ENCODE measurements at places on chromosomes 12 and 14.

- no peak for DNase-seq
These were observed 63.8 kb downstream of the CDC42BPB start for GRCh38 chr14:102993523-102993922.

DNA sequence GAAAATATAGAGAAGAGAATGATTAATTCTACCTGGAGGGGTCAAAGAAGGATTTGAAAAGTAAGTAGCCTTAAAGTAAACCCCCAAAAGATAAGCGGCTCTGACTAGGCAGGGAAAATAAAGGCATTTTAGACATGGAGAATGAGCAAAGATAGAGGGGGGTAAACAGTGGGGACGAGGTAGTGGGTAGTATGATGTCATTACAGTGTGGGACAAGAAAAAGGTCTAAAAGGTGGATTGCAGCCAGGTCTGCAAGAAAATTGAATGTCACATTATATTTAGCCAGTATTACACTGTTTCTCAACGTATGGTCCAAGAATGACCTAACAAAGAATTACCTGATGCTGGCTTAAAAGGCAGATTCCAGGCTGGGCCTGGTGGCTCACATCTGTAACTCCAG is 55.8 kb upstream of the CIT start:
- no peak for DNase-seq

GRCh38 chr12:107320033-107320928 is 226.9 kb upstream of the CRY1 start:
- DNase-seq, result no peak

GRCh38 chr12:88578276-88579160 is 1.8 kb downstream of the KITLG start:
- no peak for DNase-seq

- DNase-seq, result no peak
These were observed 28.2 kb downstream of the TBK1 start for GRCh38 chr12:64480148-64480547.

DNA sequence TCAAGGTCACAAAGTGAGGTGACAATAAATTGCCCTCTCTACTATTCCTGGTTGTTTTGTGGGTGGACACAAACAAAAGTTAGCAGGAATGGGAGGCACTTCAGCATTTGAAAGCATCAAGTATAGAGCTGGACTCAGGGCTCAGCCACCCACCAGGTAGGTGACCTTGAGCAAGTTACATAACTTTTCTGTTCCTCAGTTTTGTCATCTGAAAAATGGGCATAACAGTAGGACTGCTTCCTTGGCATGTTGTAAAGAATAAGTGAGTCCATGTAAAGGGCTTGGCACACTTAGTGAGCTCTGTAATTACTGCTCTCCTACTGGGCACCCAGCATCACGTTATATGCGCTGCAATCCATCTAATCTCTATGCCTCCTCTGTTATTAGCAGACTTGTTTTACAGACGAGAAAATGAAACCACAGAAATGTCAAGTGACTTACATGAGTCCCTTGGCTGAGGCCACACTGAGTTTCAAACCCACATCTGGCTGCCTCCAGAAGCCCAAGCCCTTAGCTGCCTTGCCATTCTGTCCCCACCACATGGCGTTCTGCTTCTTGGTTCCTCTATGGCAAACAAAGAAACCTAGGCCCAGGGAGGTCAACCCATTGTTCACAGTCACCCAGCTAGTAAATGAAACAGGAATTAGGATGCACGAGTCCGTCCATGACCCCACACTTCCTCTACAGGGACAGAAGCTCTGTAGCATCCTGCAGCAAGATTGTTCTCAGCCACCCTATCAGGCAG is 63.2 kb upstream of the SLC24A4 start:
- DNase-seq, result no peak

- DNase-seq, result no peak
These were observed 2.1 kb downstream of the WASHC4 start for GRCh38 chr12:105109465-105110212.

DNA sequence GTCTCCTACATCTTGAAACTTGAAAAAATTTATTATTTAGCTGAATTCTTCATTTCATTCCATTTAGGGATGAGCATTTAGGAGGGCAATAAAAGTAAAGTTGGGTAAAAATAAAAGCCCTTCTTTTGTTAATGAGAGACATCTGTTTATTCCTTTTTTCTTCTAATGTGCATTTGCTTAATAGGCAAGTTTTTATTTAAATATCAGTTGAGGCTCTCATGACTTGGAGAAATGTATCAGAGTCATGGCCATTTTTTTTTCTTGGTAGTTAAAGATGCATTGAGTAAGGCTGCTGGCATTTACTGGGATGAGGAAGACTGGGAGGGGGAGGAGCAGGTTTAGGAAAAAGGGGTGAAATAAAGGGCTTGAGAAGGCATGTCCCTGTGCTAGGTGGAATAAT is 609.9 kb upstream of the TMEM132C start:
- no peak for DNase-seq

DNA sequence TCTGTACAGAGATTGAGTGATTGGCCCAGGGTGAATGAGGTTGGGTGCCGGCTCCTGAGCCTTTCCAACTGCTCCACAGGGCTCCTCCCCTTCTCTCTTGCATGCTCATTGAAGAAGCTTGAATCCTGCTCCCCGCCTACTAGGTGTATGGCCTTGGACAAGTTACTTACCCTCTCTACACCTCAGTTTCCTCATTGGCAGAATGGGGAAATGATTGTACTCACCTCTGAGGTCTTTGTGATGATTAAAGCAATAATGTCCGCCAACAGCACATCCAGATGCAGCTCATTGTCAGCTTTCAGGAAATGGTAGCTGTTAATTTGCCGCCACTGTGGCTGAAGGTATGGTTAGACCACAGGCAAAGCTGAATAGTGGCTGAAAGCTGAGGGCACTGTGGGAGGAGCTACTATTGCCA is 174.1 kb downstream of the CRADD start:
- DNase-seq, result no peak

DNA sequence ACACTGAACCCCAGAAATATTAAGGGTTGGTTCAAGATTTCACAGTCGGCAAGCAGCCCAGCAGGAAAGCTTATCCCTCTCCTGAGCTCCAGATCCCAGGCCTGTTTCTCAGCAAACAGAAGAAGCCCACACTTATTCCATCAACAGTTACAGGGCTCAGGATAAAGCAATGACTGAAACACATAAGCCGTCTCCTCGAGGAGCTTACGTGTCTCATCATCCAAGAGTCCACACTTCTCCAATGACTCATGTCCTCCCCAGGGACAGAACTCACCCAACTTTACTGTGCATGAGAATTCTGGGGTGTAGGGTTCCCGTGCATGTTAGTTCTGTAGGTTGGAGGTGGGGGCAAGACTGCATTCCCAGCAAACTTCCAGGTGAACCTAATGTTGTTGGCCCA is 31.2 kb downstream of the GSC start:
- DNase-seq, result no peak

- DNase-seq, result no peak
These were observed 36.1 kb downstream of the PARP11 start for GRCh38 chr12:3837049-3837448.

DNA sequence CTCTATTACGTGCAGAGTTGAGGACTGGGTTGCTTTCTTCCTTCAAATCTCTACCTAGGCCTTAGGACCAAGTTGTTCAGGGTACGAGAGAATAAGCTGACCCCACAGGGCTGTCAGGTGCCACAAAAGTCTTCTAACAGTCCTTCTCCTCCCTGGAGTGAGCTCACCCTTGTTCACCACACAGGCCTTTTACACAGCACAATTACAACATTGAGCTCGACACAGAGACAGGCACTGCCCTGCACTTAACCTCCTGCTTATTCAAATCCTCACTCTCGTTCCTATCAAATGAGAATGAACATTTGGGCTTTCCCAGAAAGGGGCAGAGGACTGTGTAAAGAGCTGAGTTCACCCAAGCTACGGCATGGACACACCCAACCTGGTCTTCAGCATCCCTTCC is 2.4 kb downstream of the GALNT6 start:
- no peak for DNase-seq

- DNase-seq, result no peak
These were observed 52.0 kb upstream of the NTF3 start for GRCh38 chr12:5379749-5380496.

GRCh38 chr12:49622501-49623141 is 740 bp upstream of the PRPF40B start:
- peak; percentile 14 for DNase-seq

- no peak for DNase-seq
These were observed 81.8 kb upstream of the STAC3 start for GRCh38 chr12:57332646-57333312.

DNA sequence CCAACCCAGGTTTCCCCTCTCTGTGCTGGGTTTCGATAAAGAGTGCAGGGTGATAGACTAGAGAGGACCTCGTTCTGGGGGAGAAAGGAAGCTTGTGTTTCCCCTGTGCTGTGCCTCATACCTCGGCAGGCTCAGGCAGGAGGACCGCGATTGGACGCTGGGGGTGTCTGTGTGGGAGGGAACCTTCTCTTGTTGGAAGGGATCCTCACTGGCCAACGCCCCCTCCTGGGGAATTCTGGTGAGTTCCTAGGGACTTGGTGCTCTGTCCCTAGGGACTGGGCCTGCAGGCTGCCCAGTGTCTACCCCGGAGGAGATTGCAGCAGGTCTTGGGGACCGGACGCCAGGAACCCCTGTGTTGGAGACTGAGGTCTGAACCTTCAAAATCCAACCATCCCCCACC is 157.4 kb upstream of the PRMT8 start:
- no peak for DNase-seq

DNA sequence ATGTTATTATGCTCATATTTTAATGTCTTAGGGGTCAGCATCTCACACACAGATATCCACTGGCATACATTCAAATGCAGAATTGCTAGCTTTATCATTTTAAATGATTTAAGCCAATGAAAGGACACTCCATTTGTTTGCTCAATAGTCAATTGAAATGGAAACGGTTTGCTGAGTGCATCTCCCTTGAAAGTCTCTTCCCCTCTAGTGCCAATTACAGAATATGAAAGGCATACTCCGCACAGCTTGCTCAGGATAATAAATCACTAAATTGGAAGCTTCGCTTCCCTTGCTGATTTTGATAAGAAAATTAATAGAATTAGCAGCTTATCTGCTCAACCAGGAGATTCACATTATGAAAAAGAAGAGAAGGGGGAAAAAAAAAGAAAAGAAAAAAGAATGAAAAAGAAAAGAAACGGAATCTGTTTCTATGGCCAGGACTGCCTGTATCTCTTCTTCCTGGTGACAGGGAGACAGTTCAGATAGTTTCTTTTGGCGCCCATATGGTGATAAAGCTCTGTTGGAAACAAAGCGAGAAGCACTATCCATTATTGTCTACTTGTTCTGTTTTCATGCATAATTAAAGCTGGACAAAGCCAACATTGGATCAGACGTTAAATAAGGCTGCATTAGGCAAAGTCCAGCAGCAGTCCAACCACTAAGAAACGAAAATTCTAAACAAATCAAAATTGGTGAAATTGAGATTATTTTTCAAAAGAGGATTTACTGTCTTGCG is 225.0 kb downstream of the GXYLT1 start:
- DNase-seq, result no peak

DNA sequence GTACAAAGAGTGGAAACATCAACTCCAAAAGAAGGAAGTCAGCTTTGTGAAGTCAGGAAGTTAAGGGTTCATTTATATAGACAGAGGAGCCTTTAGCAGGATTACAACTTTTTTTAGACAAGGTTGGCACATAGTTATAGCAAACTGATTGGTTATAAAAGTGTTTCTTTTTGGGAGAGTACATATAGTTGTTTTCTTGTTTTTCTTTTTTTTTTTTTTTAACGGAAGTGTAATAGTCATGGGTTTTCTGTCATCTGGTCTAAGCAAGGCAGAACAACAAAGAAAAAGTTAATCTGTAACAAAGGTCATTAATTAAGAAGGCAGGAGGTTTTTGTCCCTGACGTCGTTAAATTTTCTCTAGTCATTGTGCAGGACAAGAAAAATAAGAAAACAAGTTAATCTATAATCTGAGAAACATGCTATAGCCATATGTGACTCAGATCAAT is 13.0 kb upstream of the MFAP5 start:
- DNase-seq, result no peak

DNA sequence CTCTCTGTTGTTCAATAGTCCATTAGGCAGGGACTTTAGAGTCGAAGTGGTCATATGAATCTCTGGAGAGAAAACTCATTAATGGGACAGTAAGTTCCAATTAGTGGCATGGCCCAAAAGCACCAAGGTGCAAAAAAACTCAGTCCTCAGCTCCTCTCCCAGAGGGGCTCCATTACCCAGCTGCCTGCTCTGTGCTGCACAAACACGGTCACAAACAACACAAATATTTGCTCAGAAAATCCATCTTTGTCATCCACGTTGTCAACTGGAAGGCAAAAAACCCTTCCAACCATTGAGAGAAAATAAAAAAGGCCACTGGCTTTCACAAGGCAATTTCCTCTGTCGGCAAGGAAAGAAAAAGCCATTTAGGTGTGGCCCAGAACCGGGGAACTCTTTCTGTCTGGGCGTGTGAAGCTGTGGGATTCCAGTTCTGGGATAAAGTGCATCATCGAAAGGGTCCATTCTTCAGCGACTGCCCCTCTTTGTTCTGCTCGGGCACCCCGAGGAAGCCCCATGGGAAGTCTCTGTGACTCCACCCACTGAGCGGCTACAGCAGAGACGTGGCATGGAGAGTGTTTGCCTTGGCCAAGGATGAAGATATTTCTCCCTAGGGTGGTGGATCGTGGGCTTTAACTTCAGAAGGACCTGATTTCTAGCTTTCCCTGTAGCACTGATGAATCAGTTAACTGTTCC is 137.6 kb downstream of the VRK1 start:
- no peak for DNase-seq

- no peak for DNase-seq
These were observed 36.5 kb downstream of the ACADS start for GRCh38 chr12:120762086-120762485.

GRCh38 chr12:125954362-125954761 is 889.1 kb downstream of the AACS start:
- no peak for DNase-seq

- no peak for DNase-seq
These were observed 170.9 kb downstream of the PPM1H start for GRCh38 chr12:62763861-62764645.

- DNase-seq, result no peak
These were observed 115.0 kb downstream of the TMEM260 start for GRCh38 chr14:56694609-56695008.

DNA sequence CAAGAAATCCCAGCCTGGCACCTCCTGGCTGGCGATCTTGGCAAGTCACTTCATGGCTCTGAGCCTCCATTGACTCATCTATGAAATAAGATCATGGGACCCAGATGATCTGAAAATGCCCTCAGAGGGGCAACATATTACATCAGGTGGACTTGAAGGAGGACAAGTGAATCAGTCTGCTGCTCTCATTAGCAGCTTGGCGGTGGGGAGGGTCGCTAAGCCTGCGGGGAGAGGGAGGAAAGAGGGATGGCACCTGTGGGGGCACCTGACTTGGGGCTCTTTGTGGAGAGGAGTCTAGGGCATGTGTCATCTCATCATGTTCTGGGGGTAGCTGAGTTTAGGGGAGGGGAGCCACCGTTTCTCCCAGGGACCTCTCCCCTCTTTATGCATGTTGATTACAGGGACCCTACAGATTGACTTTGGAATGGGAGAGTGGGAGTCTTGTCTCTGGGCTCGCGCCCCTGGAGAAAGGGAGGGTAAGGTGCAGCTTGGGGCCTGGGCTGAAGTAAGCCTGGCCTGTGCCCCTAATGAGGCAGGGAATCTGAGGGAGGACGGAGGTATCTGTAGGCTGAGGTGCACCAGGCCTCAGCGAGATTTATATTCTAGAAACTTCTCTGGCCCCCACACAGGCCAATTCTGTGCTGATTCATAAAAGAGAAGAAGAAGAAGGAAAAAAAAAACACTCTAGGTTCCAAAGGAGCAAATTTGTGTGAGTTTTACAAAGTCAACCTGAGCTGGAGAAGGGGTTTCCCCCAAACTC is 29.3 kb upstream of the BATF start:
- no peak for DNase-seq

Measured in left renal pelvis (tissue), 4 donors.